Substantia nigra (tissue), 51 donors: ENCODE measurements at places on chromosomes 5 and 9.

- DNase-seq = no peak
Observed at GRCh38 chr5:93791518-93791972, 50.1 kb upstream of the POU5F2 start.

- no peak for DNase-seq
Observed at GRCh38 chr9:98190757-98191105, 1.7 kb downstream of the CORO2A start.

GRCh38 chr9:72407114-72407513 lies 42.1 kb upstream of the ZFAND5 start:
- no peak for DNase-seq

DNA sequence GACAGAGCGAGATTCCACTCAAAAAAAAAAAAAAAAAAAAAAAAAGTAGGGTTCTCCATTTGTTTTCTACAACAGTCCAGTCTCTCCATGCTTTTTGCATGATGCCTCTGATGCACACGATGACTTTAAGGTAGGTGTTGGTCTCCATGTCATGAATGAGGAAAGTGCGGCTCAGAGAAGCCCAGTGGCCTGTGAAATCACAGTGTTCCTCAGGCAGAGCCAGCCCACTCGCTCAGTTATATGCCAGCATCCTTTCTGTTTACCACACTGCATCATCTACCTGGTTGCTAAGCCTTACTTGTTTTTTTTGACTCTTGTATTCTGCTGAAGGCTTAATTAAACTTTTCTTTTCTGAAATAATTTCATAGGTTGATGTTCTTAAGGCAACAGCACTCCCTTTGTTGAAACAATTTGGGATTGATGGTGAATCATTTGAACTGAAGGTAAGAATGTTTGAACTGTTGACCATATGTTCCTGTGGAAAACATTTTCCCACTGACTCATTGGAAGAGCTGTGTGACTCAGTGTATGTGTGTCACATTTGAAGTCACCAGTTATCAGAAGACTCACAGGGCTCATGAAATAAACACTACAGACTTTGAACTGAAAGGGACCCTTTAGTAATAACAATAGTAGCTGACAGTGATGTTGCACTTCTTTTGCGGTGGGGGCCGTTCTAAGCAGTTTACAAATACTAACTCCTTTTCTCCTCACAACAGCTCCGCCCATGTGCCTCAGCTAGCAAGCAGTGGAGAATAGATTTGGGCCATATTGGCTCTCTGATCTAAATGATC lies 40.2 kb downstream of the RCL1 start:
- no peak for DNase-seq

DNA sequence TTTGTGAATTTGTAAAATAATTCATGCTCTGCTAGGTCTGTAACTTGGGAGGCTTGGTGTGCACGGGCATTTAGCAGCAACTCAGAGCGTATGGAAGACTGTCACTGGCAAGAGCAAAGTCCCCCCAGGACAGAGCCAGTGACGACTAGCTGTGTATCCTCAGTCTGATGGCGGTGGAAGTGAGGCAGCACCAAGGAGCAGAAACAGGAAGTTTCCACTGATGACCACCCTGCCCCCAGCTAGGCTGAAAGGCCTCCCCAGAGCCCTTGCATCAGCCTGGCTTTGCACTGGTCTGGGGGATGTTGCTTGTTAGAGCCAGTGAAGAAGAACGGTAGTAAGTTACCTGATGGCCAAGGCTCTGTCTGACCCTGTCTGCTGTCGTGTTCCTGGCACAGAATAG lies 66.8 kb upstream of the ABL1 start:
- no peak for DNase-seq

DNA sequence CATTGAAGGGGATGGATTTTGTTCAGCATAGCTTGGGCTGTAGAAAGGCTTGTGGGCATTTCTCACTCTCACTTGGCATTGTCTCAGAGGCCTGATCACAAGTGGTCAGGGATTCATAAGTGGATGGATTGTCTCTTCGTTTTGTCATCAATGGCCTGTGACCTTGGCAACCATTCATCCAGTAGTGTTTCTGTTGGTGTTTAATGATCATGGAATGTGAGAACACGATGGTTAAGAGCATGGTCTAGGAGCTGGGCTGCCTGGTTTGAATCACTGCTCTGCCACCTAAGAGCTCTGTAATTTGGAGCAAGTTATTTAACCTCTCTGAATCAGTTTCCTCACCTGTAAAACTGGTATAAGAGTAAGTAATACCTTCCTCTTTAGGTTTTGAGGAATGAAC lies 430.1 kb upstream of the MEF2C start:
- no peak for DNase-seq

GRCh38 chr5:167802755-167803431 lies 488.6 kb upstream of the WWC1 start:
- DNase-seq = no peak

DNA sequence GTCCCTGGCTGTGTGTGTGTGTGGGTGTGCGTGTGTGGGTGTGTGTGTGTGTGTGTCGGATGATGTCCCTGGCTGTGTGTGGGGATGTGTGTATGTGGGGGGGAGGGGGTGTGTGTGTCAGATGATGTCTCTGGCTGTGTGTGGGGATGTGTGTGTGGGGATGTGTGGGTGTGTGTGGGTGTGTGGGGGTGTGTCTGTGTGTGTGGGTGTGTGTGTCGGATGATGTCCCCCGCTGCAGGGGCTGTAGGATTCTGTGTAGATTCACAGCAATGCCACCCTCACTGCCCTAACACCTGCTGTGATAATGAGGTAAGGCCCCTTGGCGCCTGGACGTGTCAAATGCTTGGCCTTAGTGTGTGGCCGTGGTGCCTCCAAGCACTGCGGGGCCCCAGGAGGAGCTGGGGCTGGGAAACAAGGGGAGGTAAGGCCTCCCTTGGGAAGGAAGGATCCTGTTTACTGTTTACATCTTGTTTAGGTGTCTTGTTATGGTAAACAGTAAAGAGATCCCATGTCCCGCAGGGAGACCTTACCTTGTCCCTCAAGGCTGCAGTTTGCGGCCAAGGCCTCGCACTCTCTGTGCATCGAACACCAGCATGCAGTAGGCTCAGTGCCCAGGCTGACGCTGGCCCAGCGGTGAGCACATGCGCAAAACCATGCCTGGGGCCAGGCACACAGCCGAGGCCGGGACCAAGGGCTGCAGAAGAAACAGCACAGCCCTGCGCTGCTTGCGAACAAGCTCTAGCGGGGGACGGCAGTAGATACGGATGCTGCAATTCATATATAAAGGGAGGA lies 24.1 kb downstream of the AHRR start:
- DNase-seq = no peak

DNA sequence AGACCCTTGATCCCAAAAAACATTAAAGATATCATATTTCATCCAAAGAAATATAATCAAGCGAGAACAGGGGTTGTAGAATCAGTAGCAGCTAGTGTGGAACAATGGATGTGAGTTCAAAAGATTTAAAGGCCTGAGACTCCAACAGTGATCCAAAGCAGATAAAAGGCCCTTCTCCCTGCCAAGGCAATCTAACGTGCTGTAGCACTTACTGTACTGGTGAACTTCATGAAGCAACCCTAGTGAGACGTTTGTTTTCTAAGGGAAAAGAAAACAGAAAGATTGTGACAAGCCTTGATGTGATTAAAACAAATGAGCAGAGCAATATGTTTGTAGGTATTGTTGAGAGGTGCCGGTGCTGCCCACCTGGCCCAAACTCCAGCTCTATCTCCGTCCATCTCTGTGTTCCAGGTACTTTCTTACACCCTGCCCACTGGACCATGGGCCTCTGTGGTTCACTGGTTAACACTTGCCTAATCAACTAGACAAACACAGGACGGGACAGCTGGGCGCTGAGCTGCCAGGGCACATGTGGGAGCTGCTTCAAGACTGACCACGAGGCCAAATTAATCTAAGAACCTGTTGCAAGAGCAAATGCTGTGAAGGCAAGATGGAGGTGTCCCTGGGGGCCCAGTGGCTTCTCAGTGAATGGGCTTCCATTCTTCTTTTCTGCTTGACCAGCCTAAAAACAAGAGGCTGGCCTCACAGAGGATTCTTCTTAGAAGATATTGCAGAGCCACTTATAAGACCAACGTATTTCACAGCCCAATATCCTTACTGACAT lies 265.5 kb downstream of the CWC27 start:
- no peak for DNase-seq

- DNase-seq = no peak
Observed at GRCh38 chr5:83871533-83872395, 151.1 kb upstream of the HAPLN1 start.

- no peak for DNase-seq
Observed at GRCh38 chr9:136133191-136133958, 14.7 kb upstream of the TMEM250 start.

DNA sequence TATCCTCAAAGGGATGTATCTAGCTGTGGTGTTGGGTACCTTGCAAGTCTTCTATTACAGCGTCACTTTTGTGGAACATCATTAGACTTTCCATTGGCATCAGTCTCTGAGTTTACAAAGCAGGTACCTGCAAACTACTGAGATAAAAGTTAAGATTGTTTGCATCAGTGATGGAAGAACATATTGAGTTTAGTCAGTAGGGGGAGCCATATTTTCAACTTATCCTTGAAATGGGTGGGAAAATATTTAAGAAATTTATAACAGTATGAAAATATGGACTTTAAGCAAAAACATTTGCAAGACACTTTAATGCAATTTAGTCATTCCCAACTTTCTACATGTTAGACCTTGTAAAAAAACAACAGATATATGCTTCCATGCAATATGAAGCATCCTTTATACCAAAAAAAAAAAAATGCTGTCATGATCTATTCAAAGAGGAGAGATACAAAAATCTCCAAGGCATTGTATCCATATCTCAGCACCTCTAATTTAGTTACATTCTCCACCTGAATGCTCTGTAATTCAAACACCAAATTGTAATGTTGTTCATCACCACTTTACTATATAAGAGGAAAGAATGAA lies 98.6 kb upstream of the ADAMTS19 start:
- DNase-seq = no peak

DNA sequence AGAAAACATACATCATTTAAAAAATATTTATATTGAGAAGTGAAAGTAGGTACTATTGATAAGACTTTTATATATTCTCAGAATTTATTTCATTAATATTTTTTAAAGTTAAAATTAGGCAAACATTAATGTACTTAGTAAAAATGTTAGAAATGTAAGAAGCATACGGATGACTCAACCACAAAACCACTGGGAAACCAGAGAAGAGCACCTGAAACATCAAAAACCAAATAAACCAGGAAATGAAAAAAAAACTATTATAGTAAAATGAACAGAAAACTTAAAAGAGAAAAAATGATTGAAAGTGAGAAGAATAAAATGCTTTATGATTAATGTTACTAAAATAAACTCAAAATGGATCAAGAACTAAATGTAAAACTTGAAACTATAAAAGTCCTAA lies 233.2 kb upstream of the DAB2 start:
- DNase-seq = no peak

DNA sequence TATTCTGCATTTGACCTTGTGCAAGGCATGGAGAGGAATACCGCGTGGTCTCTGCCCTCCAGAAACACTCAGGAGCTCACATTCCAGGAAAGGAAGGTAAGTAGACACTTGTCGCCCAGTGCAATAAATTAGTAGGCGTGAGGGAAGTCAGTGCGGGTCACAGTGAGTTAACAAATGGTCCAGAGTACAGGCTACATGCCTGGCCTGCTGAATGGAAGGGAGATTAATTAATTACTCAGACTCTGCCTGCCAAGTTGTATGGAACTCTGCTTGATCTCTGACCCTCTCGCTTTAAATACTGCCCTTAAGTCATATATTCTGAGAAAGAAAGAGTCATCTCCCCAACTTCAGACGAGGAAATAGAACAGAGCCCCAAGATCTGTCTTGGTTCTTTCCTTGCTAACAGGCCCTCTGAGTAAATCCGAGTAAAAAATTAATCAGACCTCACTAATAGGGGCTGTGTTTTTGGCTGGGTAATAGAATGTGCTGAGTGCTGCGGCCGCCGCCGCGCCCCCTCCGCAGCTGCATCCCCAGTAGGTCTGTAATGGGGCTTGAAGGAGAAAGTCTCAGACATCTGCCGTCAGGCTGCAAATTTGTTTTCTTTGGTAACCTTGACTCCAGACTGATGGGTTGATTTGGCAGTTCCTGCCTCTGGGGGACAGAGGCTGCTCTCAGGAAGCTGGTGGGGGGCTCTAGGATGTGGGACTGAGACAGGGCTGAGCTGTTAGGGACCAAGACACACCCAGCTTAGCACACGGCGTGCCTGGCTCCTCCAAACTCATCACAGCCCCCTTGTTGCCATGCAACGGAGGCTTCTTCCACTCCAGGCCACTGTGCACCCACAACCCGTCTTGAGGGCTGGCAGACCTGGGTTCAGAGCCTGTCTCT lies 144.4 kb downstream of the NSG2 start:
- DNase-seq = no peak

GRCh38 chr9:15304632-15305031 lies 2.4 kb downstream of the TTC39B start:
- no peak for DNase-seq

GRCh38 chr5:152514827-152515397 lies 109.8 kb upstream of the NMUR2 start:
- DNase-seq = no peak

GRCh38 chr9:8980496-8981013 lies 1181.0 kb upstream of the DMAC1 start:
- no peak for DNase-seq

DNA sequence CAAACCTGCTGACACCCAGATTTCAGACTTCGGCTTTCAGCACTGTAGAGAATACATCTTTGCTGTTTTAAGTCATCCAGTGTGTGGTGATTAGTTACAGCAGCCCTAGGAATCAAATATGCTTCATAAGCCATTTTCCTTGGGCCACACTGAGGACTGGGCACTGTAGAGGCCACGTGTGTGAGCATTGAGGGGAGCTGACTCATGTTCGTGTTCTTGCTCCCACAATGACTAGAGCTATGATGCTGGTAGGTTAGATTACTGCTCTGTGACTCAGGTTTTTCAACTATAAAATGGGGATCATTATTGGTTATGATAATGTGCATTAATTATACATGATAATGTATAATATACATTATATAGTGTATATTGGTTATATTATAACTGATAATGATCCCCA lies 96.5 kb upstream of the PALM2AKAP2 start:
- DNase-seq = no peak

DNA sequence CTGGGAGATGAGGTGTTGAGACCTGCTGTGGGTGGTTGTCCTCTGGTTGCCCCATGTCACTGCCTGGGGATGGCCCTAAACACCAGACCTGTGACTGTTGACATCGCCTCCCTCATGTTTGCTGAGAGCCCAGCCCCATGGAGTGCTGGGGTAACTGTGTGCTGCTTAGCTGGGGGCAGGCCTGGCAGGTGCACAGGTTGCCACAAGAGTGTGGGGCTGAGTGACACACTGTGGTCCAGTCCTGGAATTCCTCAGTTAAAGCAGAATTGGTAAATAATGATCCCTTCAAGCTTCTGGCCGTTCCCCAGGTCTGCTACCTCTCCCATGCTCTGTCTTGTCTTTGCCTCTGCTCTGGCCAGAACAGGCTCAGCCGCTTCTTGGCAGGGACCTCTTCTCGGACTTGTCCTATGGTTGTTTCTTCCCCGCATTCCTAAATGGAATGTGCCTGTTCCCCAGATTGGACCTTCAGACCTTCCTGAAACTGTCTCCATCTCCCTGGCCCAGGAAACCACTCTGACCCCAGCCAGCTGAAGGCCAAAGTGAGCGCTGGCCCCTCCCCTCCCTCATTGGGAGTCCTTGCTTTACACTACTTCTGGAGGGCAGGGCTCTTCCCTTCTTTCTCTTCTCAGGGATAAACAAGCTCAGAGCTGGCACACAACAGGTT lies 61.2 kb upstream of the PITX1 start:
- DNase-seq = no peak
